Placental epithelial cell (primary cell): ENCODE measurements at places on chromosomes 2 and 18. TPM values are rescaled to one million over a fixed set of nuclear protein-coding genes. Genes with fewer than 3 reads are reported as not detected.

Gene RPE
- total RNA-seq = 27.9 and 81.0 TPM in 2 replicates

Gene EFHD1
- 3.8 and 5.5 TPM in 2 replicates for total RNA-seq

Gene ABCB11
- total RNA-seq = under 0.01 TPM in 1 of 2 replicates, not detected in the other

Gene RFTN2
- total RNA-seq = not detected in 2 replicates

Gene MLPH
- 21.9 and 52.6 TPM in 2 replicates for total RNA-seq

Gene SERPINB3
- total RNA-seq = not detected in 2 replicates

Gene NCK2
- 37.0 and 44.8 TPM in 2 replicates for total RNA-seq

Gene CPO
- total RNA-seq = not detected in 2 replicates

Gene BOLL
- total RNA-seq = not detected in 2 replicates

Gene CCBE1
- total RNA-seq = under 0.01 and 0.11 TPM in 2 replicates

Gene KCNG2
- total RNA-seq = not detected in 2 replicates

Gene RGPD8
- 6.6 and 8.2 TPM in 2 replicates for total RNA-seq

Gene SLC5A7
- not detected in 2 replicates for total RNA-seq

Gene SH3RF3
- 0.22 TPM in 1 of 2 replicates, not detected in the other for total RNA-seq

Gene AGAP1
- total RNA-seq = 14.5 and 25.7 TPM in 2 replicates

Gene LIPG
- 0.39 and 20.1 TPM in 2 replicates for total RNA-seq

Gene TEX261
- 14.9 and 29.6 TPM in 2 replicates for total RNA-seq

Gene GRHL1
- total RNA-seq = 6.0 and 8.2 TPM in 2 replicates

Gene FSHR
- total RNA-seq = 0.39 TPM in 1 of 2 replicates, not detected in the other

Gene CCDC148
- 0.11 TPM in 1 of 2 replicates, not detected in the other for total RNA-seq

Gene GCG
- total RNA-seq = 0.39 TPM in 1 of 2 replicates, not detected in the other

Gene CD8A
- total RNA-seq = under 0.01 TPM in 1 of 2 replicates, not detected in the other

Gene PRKAG3
- total RNA-seq = not detected in 2 replicates

Gene VIT
- total RNA-seq = 0.39 TPM in 1 of 2 replicates, not detected in the other

Gene SP5
- not detected in 2 replicates for total RNA-seq

Gene NEB
- total RNA-seq = 0.54 and 2.7 TPM in 2 replicates

Gene NEU2
- 0.76 TPM in 1 of 2 replicates, not detected in the other for total RNA-seq

Gene MAP3K19
- total RNA-seq = not detected in 2 replicates

Gene REEP1
- total RNA-seq = under 0.01 and 0.65 TPM in 2 replicates

Gene CACNB4
- 0.22 and 2.7 TPM in 2 replicates for total RNA-seq

Gene PSMA8
- total RNA-seq = 1.4 TPM in 1 of 2 replicates, not detected in the other

Gene ANKRD62
- total RNA-seq = not detected in 2 replicates

Gene DNAJC5G
- total RNA-seq = not detected in 2 replicates

Gene TMEM17
- 0.87 and 1.6 TPM in 2 replicates for total RNA-seq
